Activated CD8-positive, alpha-beta T cell treated with anti-CD3 and anti-CD28 coated beads, Interleukin-2, amount 10 ng/mL, durations not matched to agents 7 days and 5 days (primary cell): ENCODE measurements at places on chromosomes 7 and 10. TPM values are rescaled to one million over a fixed set of nuclear protein-coding genes. Genes with fewer than 3 reads are reported as not detected.

LRRN3 gene
- total RNA-seq, result 204 TPM

TUBAL3 gene
- not detected for total RNA-seq

MUC3A gene
- not detected for total RNA-seq

AIFM2 gene
- total RNA-seq, result 7.2 TPM

EPHA1 gene
- total RNA-seq, result 12.4 TPM

ITIH5 gene
- total RNA-seq, result not detected

COX15 gene
- 36.1 TPM for total RNA-seq

ADAMTS14 gene
- total RNA-seq, result not detected

ASCC1 gene
- total RNA-seq, result 34.8 TPM
